Bronchial epithelial cell (primary cell): ENCODE measurements at places on chromosomes 1 and 21. TPM values are rescaled to one million over a fixed set of nuclear protein-coding genes. Genes with fewer than 3 reads are reported as not detected.
A peak's percentile ranks its signal among the peaks of the same experiment; 100 is the strongest.

MPL gene
- total RNA-seq: not detected in 2 replicates

OR2L8 gene
- not detected in 2 replicates for total RNA-seq

TSPAN2 gene
- total RNA-seq: 0.13 and 0.26 TPM in 2 replicates

ADAM30 gene
- not detected in 2 replicates for total RNA-seq

CA6 gene
- total RNA-seq: not detected in 2 replicates

BCL2L15 gene
- under 0.01 and 1.0 TPM in 2 replicates for total RNA-seq

CD53 gene
- total RNA-seq: not detected in 2 replicates

C1orf87 gene
- total RNA-seq: not detected in 2 replicates

DNA sequence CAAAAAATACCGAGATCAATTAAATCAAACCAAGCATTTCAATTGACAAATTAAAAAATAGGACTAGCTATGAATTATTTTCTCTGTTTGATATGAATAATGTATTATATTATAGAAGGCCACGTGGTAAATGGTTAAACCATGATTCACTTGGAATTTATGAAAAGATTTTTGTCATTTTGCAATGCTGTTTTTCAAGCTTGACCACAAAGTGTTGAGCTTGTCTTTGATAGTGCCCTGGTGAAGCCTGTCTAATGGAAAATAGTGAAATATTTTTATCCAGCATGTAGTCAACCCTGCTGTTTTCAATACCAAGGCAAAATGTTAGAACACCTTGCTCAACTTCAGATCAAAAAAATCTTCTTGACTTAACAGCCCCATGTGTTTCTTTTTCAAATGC lies 288.0 kb upstream of the PRMT6 start:
- DNase-seq: peak; percentile 79

- peak; percentile 37 for DNase-seq
Observed at GRCh38 chr1:69613414-69613813, 45.7 kb downstream of the LRRC7 start.

GRCh38 chr1:245546875-245547274 lies 392.1 kb downstream of the KIF26B start:
- DNase-seq: peak; percentile 5

DNA sequence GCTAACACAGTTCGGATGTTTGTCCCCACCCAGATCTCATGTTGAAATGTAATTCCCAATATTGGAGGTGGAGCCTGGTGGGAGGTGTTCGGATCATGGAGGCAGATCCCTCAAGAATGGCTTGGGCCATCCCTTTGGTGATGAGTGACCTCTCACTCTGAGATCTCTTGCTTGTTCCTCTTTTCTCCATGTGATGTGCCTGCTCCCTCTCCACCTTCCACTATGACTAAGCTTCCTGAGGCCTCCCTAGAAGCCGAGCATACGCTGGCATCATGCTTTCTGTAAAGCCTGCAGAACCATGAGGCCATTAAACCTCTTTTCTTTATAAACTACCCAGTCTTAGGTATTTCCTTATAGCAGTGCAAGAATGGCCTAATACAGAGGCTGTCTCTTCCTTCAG lies 8.1 kb upstream of the PLA2G5 start:
- DNase-seq: no peak

GRCh38 chr1:27570356-27570755 lies 33.6 kb downstream of the AHDC1 start:
- no peak for DNase-seq

- DNase-seq: no peak
Observed at GRCh38 chr1:98090351-98090750, 169.5 kb upstream of the DPYD start.

DNA sequence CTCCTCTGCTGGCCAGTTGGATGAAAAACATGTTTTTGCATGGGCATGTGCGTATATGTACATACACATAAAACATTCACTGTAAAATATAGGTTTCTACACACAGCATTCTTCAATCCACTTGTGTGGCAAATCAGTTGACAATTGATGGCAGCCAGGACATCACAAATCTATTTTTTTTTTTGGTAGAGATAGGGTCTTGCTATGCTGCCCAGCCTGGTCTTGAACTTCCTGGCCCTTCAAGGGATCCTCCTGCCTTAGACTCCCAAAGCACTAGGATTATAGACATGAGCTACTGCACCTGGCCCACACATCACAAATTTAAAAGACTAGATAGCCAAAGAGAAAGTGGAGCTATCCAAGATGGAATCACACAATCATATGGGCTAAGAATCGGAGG lies 39.6 kb downstream of the ARHGEF11 start:
- DNase-seq: no peak

- no peak for DNase-seq
Observed at GRCh38 chr1:90761156-90761555, 44.1 kb upstream of the BARHL2 start.

- DNase-seq: no peak
Observed at GRCh38 chr1:110067893-110068645, 2.4 kb downstream of the ALX3 start.

GRCh38 chr21:17270229-17270628 lies 242.6 kb upstream of the CXADR start:
- peak; percentile 41 for DNase-seq

- no peak for DNase-seq
Observed at GRCh38 chr1:102842606-102843005, 265.7 kb downstream of the COL11A1 start.

DNA sequence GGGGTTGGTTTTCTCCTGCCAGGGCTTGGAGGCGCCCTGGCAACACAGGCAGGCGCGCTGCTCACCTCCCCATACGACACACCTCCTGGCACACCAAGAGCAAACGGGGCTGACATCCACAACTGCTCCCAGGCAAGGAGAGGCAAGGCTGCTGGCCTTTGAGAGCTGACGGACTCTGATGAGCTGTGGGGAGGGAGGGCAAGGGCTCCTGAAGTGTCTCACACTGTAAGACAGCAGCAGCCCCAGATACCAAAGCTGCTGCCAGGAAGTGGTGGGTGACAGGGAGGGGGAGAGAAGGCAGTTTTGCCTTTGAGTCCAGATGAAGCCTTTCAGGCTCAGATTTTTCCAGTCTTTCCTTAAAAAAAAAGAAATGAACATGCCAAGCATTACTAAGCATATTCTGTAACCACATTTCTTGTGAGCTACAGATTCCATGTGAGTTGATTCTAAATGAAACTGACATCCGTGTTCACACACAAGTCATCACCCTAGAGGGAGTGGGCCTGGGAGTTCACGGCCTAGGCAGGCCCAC lies 24.3 kb downstream of the PGBD5 start:
- DNase-seq: no peak

DNA sequence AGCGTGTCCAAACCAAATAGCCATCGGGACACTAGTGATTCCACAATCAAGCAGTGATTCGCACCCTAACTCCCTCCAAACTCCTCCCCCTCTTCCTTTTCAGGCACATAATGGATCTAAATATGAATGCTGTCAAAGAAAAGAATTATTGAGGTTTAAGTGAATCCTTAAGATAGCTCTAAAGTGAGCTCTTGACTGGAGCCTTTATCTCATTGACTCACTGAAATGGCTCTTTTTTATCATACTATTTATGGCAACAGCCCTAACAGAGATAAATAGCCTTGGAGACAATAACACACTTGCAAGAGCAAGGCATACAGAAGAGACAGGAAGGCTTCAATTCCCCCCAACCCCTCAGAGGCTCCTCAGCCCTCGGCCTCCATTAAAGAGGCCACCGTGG lies 143.3 kb downstream of the PLXNA2 start:
- no peak for DNase-seq

DNA sequence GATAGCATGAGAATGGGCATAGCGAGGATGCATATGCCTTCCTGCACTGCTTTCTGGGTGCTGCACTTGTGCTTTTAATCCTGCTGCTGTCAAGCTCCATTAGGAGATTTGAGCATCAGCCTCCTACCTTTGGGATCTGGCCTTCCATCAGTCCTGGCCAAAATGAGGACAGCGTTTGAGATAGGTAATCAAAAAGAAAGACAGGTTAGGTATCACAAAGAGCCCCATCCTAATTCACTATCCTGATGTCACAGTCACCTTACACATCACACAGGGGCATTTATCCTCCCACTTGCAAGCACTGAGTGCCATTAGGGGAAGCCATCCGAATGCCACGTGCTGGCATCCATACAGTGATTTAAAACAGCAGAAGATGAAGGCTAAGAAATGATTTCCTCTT lies 13.2 kb upstream of the FAM163A start:
- DNase-seq: no peak

GRCh38 chr1:171219346-171220080 lies 28.8 kb upstream of the FMO1 start:
- peak; percentile 52 for DNase-seq

DNA sequence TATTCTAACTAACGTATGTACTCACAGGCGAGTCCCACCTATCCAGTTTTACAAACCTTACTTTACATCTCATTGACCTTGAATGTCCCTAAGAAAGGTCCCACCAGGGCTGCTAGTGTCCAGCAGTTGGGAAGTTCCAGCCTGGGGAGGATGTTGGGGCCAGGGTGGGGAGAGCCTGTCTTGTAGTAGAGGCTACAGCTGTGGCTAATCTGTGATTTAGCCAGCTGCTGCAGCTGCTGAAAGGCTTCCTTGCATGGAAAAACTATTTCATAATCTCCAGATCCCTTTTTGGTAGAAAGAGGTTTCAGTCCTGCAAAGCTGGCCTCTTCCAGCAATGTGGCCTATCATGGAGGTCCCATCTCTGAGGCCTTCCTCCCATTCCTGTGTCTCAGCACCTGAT lies 23.1 kb downstream of the TNN start:
- no peak for DNase-seq

DNA sequence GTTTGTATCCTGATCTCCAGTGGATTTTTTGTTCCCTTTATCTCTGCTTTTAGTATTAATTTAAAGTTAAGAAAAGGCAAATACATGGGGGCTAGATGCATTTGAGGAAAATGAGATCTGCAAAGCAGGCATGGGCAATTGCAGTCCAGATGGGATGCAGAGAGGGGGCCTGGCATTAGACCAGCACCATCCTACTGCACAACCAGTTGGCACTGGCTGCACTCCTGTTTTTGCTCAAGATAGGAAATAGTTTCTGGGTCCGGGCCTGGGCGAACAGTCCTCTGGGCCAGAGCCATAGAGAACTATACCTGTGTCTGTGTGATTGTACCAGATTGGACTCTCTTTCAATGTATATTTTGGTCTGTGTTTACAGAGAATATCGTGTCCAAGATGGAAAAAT lies 34.0 kb upstream of the LEPR start:
- DNase-seq: no peak

- DNase-seq: no peak
Observed at GRCh38 chr1:29879217-29879616, 642.9 kb downstream of the PTPRU start.

GRCh38 chr1:212539737-212540430 lies 68.7 kb upstream of the ATF3 start:
- DNase-seq: no peak

DNA sequence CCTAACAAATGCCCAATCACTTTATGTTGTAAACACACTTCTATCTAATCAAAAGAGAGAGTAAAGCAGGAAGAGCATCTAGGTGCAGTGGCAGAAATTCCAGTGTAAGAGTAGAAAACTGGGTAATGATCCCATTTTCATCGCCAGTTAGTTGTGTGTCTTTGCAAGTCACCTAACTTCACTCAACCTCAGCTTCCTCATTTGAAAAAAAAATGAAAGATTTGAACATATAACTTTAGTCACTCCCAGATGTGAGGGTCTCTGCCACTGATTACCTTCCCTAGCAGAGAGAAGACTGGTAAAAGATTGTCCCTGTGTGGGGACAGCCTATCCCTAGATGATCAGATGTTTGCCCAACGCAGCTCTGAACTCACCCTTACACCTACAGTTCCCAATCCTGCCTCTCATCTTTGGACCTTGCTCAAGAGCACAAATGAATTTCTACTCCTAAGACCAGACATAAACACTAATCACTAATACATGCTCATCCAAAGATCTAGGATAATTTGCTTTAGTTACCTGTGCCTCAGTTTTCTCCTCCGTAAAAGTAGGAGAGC lies 25.2 kb upstream of the DUSP23 start:
- no peak for DNase-seq

DNA sequence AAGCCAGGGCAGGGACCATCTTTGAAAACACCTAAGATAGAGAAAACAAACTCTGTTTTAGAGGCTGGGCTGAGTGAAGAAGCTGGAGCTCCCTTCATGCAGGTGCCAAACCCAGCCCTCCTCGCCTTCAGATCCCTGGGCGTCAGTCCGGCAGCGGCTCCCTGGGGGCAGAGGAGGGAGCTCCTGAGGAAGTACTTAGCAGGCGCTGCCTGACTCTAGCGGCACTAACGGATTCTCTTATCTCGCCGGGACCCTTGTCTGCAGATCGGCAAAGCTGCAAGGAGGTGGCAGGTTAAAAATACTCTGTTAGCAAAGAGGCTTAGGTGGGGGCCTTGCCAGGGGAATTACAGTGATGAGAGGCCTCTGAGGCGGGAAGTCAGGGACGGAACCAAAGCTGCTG lies 79.6 kb downstream of the PLXNA2 start:
- no peak for DNase-seq

- no peak for DNase-seq
Observed at GRCh38 chr1:50095716-50096115, 13.0 kb upstream of the ELAVL4 start.

- no peak for DNase-seq
Observed at GRCh38 chr1:230643908-230644307, 1.6 kb downstream of the COG2 start.

DNA sequence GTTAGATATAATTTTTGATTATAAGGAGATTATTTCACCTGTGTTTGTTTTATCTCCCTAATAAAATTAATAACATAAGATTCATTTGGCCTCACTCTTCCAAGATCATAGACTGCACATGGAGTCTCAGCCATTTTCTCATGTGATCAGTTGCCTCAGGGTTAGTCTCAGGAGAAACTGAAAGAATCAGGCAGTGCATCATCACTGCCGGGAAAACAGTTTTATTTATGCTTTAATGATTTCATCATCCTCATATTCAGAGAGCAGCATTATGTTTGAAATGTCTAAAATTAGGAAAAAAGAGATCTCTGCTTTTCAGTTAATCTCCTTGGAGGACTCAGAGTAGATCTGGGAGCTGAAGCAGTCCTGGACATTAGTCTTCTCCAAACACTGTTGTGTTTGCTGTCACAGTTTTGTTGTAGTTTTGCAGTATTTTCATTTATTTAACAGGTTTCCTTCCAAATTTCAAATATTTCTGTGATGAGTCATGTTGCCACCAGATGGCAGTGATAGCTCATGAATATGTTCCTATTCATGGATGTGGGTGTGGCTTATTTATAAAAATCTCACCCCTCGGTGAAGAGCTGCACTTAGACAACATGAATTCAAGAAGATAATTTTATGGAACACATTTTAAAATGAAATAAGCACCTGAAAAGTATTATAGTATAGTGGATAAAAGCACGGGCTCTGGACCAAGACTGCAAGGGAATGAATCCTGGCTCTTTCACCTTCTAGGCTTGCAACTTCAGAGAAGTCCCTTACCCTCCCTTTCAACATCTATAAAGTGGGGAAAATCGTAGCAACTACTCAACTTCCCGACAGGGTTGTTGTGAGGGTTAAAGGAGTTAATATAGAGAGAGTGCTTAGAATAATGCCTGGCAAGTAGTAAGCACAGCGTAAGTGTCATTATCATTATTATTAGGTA lies 31.2 kb downstream of the CHD1L start:
- peak; percentile 65 for DNase-seq

DNA sequence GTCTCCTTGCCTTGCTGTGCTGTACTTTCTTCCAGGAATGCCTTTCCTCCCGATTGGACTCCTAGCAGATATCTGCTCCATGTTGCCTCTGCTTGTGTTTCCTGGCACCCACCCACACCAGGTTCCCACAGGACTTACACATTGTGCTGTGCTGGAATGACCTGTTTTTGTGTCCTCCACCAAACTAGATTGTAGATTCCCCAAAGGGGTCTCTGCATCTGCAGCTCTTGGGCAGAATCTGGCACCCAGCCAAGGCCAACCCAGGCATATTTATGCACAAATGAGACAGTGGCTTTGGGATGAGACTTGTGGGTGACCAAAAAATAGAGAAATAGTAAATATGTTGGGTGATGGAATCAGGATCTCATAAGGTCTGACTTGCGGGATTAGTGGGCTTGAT lies 278.2 kb downstream of the RRAGC start:
- DNase-seq: no peak
